ENCODE measurements at places on chromosomes 5 and 9. TPM values are rescaled to one million over a fixed set of nuclear protein-coding genes. Genes with fewer than 3 reads are reported as not detected.

The RNF183 gene
- not detected for total RNA-seq

The WDR31 gene
- 1.7 TPM for total RNA-seq

The SPAG8 gene
- total RNA-seq, result 4.7 TPM

The FAM163B gene
- total RNA-seq, result 16.5 TPM

The BBLN gene
- total RNA-seq, result 32.6 TPM

The TAF1L gene
- 0.78 TPM for total RNA-seq

The PCDHGA3 gene
- 4.7 TPM for total RNA-seq

The SPINK6 gene
- not detected for total RNA-seq

The LCN9 gene
- not detected for total RNA-seq

The TMEM252 gene
- total RNA-seq, result not detected

The PRKACG gene
- total RNA-seq, result not detected

The PCDHA3 gene
- 21.2 TPM for total RNA-seq

The GABRP gene
- not detected for total RNA-seq

The TAF11L10 gene
- not detected for total RNA-seq

The OR1K1 gene
- total RNA-seq, result not detected

The IFNK gene
- total RNA-seq, result not detected

The NUTM2G gene
- total RNA-seq, result not detected

The KCNMB1 gene
- 0.16 TPM for total RNA-seq

The TNFSF15 gene
- 0.16 TPM for total RNA-seq

The IL33 gene
- total RNA-seq, result 20.7 TPM

Measured in occipital lobe (tissue), 3 donors.